ENCODE measurements at places on chromosomes 1 and 21.

DNA sequence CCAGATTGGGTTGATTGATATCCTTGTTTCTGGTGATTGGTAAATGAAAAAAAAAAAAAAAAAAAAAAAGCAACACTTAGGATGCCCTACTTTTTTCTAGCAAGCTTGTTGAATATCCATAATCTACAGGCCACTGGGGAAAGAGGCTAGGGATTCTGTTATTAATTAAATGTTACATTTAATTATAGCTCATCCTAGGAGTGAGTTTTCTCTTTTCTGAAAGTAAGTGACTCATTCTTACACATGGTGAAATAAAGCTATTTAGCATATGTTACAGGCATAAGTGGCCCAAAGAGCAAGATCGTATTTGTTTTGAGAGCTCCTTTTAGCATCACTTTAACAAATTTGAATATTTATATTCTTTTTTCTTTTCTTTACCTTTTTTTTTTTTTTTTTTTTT, 94.5 kb downstream of the FNBP1L start:
- no peak for DNase-seq

DNA sequence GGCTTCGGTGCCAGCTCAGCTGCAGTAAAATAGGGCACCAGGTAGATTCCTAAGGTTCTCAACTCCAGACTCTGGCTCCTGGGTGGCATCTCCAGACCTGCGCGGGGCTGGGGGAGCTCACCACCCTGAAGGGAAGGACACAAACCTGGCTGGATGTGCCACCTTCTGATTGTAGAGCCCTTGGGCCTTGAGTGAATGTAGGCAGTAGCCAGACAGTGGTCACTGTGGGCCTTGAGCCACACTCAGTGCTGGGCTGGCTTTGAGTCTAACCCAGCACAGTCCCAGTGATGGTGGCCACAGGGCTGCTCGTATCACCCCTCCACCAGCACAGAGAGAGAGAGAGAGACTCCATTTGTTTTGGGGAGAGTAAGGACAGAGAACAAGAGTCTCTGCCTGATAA, 38.0 kb upstream of the SH3GLB1 start:
- DNase-seq: no peak

DNA sequence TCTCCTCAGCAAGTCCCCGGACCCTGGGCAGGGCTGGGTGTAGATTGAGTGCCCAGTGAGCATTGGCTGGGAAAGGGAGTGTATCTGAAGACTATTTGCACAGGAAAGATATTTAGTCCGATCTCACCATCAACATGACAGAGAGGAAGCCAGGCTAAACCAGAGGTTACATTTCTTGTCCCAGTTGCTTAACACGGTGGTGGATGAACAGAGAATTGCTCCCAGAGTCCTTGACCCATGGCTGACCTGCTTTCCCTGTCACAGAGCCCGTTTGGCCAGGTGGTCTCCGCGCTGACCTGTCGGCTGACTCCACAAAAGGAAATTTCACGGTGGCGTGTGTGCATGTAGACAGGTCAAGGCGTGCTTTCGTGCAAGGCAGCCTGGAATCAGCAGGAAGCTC, 83.5 kb downstream of the BEND5 start:
- no peak for DNase-seq

GRCh38 chr21:37757606-37758376, 158.5 kb downstream of the KCNJ6 start:
- DNase-seq: no peak

- DNase-seq: no peak
Measured at GRCh38 chr1:171477804-171478203, 7.5 kb upstream of the PRRC2C start.

DNA sequence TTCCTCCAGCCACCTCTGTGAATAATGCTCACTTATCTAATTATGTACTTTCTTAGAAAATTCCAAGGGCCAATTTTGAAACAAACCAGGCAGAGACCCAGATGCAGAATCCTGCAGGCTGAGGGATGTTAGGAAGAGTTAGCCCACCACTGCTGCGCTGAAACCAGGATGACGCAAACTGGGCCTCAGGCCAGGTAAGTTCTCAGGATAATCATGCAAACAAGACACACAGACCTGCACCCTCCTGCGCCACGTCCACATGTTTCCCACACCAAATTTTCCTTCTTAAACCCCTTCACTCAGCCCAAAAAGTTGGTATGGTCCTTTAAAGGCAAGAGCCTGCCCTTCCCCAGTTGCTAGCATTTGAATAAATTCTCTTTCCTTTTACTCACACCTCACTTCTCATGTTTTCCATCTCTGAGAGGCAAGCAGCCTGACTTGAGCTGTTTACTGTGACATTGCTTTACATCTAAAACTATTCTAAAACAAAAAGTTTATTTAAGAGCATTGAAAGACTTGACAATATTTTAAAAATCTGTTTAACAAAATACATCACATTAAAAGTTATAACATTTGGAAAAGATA, 887.1 kb downstream of the LRRIQ3 start:
- DNase-seq: no peak

DNA sequence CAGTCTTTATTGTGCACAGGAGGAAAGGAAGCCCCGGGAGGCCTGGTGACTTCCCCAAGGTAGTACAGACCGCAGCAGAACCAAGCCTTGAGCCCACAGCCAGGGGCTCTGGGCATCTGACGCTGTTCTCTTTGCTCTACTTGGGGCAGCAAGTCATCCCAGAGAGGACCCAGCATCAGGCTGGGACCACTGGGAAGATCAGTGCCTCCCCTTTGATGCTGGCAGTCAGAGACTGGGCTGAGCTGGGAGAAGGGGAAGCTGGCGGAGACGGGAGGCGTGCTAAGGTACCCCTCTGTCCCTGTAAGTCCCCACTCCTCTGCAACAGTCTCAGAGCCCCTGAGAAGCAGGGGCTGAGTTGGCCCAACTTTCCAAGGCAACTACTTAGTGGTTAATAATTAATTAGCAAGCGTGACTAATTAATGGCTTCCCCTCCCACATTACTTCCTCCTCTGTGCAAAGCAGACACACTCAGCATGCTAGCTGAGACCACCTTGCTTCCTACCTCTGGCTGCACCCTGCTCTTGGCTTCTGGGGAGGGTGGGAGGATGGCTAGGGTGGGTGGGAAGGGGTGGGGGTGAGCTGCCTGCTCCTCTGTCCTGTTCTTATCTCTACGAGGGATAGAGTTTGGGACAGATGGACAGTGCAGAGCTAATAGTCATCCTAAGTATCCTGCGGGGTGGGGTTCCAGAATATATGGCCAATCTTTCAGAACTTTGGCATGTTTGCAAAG, 1.3 kb downstream of the INAVA start:
- DNase-seq: no peak

DNA sequence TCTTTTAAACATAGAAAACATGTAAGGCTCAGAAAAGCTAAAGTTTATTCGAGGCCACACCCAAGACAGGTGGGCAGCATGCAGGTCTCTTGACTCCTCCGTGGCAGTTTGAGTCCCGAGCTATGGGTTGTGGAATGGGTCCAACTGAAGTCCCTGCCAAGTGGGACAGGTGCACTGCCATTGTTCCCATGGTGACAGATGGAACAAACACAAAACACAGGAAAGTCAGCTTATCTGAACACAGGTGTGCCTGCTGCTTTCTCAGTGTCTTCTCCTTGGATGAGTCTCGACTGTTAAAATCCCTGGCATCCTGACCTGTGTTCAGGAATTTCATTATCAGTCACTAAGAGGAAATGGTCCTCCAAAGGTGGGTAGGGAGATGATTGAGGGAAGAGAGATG, 99.0 kb upstream of the RAB4A start:
- no peak for DNase-seq

DNA sequence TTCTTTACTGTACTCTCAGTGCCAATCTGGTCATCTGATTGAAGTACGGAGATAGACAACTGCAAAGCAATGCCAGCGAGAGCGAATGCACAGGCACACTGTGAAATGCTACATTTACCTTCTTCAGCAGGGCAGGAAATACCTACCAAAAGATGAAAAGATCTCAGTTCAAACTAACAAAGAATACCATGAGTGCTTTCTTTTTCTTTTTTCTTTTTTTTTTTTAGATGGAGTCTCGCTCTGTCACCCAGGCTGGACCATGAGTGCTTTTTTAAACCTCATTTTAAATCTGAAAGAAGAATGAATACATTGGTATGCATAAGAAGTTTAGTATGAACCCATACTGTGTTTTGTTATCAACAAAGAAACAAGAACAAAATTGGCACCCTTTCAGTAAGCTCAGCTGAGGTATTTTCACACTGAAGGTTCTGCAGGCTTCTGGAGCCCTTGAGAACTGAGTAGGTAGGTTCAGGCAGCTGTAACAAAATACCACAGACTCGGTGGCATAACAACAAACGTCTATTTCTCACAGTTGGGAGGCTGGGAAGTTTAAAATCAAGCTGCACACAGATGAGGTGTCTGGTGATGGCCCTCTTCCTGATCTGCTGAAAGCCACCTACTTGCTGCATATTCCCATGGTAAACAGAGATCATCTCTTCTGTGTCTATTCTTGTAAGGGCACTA, 1.7 kb upstream of the CHI3L2 start:
- DNase-seq: peak; percentile 51

GRCh38 chr21:15872236-15872635, 142.5 kb downstream of the USP25 start:
- no peak for DNase-seq

- no peak for DNase-seq
Measured at GRCh38 chr1:223771469-223771813, 59.1 kb downstream of the CAPN2 start.

DNA sequence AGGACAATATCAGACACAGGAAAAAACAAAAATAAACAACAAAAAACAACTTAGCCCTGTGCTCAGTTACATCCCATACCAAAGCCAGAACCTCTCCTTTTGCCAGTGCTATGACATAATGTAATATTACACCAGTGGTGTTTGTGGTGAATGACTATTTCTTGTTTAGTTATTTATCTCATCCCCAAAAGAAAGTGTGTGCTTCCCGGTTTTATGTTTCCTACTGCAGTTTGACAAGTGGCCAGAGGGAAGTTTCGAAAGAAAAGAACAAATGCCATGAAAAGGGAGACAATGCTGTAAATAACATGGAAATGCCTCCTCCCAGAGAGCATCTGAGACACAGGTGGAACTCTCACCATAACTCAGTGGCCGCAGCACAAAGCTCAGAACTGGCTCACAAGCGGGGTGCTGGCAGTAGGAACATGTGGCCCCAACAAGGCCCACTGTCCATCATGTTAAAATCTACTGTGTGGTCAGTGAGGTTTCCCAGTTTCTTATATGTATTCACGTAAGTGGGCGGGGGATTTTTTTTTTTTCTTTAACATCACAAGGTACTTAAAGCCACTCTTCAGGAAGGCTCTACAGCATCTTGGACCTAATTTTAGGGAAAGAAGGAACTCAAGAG, 158.2 kb downstream of the BARHL2 start:
- no peak for DNase-seq

DNA sequence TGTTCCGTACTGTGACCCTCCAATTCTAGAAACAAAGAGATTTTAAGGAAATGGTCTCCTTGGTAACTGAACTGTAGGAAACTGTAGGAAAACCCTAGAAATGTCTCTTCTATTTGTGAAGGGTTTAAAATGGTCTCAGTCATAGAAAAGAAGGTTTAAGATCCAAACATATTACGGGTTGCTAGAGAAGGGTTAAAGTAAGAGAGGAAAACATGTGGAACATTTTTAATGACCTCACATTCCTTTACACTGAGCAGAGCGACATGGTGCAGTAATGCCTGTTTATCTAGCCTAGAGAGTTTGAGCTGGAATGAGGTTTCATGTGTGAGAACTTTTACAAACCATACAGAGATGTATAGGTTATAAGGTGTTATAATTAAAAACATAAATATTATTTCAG, 36.9 kb upstream of the C1orf105 start:
- no peak for DNase-seq

GRCh38 chr1:248858096-248858890, 592 bp downstream of the ZNF692 start:
- DNase-seq: peak; percentile 22

DNA sequence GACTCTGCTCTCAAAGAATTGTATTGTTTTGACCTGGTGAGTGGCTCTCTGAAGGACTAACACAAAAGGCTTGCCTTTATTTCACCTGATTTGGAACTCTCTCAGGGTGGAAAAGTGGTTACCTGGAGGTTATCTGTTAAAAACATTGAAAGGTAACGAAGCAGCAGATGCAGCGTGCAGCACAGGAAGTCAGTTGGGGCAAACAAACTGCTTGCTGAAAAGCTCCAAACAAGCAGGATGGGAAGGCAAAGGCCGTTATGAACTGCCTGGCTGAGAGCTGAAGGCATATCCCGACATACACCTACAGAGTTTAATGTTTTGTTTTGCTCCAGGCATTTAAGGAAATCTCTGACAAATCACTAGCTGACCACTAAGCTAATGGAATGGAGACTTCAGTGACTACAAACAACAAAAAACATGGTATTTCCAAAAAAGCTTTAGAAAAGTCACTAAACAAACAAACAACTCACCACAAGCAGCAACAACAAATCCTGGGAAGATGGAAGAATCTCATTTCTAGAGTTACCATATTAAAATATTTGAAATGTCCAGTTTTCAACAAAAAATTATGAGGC, 44.3 kb upstream of the BATF3 start:
- DNase-seq: no peak

DNA sequence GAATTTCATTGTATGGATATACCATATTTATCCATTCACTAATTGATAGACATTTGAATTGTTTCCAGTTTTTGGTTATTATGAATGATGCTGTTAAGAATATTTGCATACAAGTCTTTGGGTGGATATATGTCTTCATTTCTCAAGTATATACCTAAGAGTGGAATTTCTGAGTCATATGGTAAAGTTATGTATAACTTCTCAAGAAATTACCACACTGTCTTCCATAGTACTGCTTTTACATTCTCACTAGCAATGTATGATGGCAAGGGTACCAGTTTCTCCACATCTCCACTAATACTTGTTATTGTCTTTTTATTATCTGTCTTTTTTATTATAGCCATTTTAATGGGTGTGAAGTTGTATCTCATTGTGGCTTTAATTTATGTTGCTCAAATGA, 74.6 kb upstream of the TENT5C start:
- no peak for DNase-seq

GRCh38 chr1:10591010-10591409, 116.3 kb downstream of the PEX14 start:
- no peak for DNase-seq

GRCh38 chr1:32900371-32900955, 726 bp downstream of the TMEM54 start:
- DNase-seq: no peak

DNA sequence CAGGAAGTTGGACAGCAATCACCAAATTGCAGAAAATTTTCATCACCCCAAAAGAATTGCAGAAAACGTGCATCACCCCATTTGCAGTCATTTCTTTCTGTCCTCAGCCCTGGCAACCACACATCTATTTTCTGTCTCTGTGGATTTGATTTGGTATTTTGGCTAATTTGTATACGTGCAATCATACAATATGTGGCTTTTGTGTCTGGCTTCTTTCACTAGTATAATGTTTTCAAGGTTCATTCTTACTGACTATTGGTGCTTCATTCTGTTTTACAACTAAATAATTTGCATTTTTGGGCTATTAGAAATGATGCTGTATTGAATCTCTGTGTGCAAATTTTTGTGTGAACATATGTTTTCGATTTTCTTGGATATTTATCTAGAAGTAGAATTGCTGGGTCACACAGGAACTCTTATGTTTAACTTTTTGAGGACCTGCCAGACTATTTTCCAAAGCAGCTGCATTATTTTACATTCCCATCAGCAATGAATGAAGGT, 24.8 kb upstream of the PRDM2 start:
- no peak for DNase-seq
